Activated CD8-positive, alpha-beta memory T cell treated with anti-CD3 and anti-CD28 coated beads, Interleukin-2, amount 10 ng/mL, durations not matched to agents 7 days and 5 days (primary cell): ENCODE measurements at places on chromosomes 2 and 18. TPM values are rescaled to one million over a fixed set of nuclear protein-coding genes. Genes with fewer than 3 reads are reported as not detected.
A peak's percentile ranks its signal among the peaks of the same experiment; 100 is the strongest.

DNA sequence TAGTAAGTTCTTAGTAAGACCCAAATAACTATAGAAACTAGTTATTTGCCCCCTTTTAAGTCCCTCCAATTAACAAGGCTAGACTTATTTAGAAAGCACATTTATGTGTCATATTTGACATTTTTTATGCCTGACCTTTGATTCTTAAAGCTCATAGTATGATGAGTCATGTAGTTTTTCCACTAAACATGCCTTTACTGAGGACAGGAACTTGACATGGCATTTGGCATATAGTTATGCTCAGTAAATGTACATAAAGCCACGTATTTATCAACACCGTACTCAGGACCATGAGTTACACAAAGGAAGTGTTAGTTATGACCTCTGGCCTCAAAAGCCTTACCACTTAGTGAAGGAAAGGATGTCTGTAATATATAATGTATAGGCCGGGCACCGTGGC is 78.9 kb downstream of the GNAL start:
- DNase-seq: no peak
- H3K27me3 ChIP-seq: no peaks in the 10 kb centered on the region
- no peaks in the 10 kb centered on the region for H3K4me1 ChIP-seq
- H3K4me3 ChIP-seq: no peak overlapping the region
- no peak overlapping the region for H3K27ac ChIP-seq

GRCh38 chr2:165544897-165545296 is 75.4 kb downstream of the CSRNP3 start:
- H3K27ac ChIP-seq: no peak overlapping the region
- no peak for DNase-seq
- no peaks in the 10 kb centered on the region for H3K4me1 ChIP-seq
- no peaks in the 10 kb centered on the region for H3K36me3 ChIP-seq

DNA sequence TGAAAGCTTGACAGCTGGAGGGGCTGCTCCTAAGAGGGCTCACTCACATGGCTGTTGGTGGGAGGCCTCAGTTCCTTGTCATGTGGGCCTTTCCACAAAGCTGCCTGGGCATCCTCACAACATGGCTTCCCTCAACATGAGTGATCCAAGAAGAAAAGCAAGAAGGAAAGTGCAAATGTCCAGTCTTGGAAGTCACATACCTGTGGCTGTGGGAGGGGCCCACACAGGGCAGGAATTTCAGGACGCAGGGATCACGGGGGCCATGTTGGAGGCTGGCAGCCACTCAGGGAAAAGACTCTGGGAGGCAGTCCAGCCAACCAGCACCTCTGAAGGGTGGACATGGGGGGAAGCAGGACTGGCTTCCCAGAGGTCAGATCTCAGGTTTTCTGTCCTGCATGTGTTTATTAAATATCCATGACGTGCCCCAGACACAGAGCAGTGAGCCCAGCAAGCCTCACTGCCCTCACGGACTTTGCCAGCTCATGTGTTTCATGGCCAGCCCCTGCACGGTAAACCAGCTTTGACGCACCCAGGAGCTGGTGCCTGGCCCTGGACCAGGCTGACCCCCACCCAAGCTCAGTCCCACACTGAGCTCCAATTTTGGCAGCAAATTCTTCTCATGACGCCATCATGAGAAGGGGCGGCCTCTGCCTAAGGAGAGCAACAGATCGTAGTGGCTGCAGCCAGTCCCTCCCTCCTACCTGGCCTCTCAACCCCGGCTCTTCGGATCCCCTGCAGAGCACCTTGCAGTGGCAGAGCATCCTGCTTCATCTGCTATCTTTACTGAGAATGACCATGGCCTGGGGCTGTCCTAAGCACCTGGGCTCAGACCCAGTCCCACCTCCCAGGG is 34.7 kb upstream of the GPR17 start:
- H3K4me3 ChIP-seq: no peak overlapping the region
- no peaks in the 10 kb centered on the region for H3K36me3 ChIP-seq
- no peak overlapping the region for H3K27ac ChIP-seq
- peaks cover 38% of the 10 kb centered on the region for H3K27me3 ChIP-seq
- DNase-seq: no peak

The LHCGR gene
- not detected for total RNA-seq

DNA sequence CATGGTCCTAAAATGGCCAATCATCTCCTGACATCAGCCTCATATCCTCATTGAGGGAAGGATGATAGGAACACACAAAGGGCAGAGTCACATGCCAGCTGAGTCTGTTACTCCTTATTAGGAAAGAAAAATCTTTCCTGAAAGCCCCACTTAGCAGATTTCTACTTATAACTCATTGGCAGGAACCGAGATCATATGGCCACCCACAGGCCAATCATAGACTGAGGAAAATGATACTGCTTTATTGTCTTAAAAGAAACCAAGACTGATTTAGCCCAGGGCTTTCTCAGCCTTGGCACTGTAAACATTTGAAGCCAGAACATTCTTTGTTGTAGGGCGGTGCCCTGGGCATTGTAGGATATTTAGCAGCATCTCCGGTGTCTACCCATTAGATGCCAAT is 18.7 kb downstream of the GKN2 start:
- peaks cover 50% of the 10 kb centered on the region for H3K27me3 ChIP-seq
- H3K36me3 ChIP-seq: no peaks in the 10 kb centered on the region
- no peak overlapping the region for H3K4me3 ChIP-seq
- no peaks in the 10 kb centered on the region for H3K4me1 ChIP-seq

DNA sequence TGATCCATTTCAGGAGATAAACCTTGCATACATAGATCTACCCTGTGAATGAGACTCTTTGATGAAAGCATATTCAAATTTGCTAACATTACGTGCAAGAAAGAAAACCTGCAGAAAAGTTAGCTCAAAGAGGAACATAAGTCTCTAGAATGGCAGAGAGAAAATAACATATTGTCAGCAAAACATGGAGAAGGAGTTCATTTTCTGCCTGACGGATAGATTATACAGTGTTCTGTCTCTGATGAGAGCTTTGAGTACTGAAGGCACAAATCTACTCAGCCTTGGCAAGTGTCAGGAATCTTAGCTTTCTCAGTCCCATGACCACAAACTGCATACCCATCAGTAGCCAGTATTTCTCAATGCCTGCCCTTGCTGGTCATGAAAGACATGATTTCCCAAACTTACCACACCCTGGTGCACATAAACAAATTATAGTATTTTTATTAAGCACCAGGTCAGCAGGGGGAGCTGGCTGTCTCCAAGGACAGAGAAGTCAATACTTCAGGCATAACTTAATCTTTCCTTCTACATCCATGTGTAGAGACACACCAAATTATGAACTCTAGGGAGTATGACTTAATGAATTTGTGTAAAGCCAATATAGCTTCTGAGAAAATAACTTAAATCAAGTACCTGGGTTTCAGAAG is 401.2 kb upstream of the SOX11 start:
- H3K27me3 ChIP-seq: no peaks in the 10 kb centered on the region
- no peak overlapping the region for H3K27ac ChIP-seq
- no peaks in the 10 kb centered on the region for H3K4me1 ChIP-seq
- no peaks in the 10 kb centered on the region for H3K36me3 ChIP-seq

- peaks cover 28% of the 10 kb centered on the region for H3K27me3 ChIP-seq
- no peak for DNase-seq
- H3K4me1 ChIP-seq: no peaks in the 10 kb centered on the region
- no peak overlapping the region for H3K27ac ChIP-seq
- H3K36me3 ChIP-seq: no peaks in the 10 kb centered on the region
Observed at GRCh38 chr2:178163395-178163794, 30.9 kb upstream of the OSBPL6 start.

The AMER3 gene
- not detected for total RNA-seq

The ABCA12 gene
- total RNA-seq: not detected

DNA sequence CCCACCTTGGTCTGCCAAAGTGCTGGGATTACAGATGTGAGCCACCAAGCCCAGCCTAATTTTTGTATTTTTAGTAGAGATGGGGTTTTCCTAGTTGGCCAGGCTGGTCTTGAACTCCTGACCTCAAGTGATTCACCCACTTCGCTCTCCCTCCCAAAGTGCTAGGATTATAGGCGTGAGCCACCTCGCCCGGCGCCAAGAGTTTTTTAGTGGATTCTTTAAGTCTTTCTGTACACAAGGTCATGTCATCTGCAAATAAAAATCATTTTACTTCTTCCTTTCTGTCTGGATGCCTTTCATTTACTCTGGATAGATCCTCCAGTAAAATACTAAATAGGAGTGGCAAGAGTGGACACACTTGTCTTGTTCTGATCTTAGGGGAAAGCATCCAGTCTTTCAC is 61.7 kb downstream of the KCMF1 start:
- no peak overlapping the region for H3K4me3 ChIP-seq
- H3K27ac ChIP-seq: no peak overlapping the region
- H3K27me3 ChIP-seq: no peaks in the 10 kb centered on the region
- no peaks in the 10 kb centered on the region for H3K4me1 ChIP-seq
- DNase-seq: no peak

The COL6A3 gene
- total RNA-seq: 1.5 TPM

The KIF5C gene
- total RNA-seq: 18.3 TPM

DNA sequence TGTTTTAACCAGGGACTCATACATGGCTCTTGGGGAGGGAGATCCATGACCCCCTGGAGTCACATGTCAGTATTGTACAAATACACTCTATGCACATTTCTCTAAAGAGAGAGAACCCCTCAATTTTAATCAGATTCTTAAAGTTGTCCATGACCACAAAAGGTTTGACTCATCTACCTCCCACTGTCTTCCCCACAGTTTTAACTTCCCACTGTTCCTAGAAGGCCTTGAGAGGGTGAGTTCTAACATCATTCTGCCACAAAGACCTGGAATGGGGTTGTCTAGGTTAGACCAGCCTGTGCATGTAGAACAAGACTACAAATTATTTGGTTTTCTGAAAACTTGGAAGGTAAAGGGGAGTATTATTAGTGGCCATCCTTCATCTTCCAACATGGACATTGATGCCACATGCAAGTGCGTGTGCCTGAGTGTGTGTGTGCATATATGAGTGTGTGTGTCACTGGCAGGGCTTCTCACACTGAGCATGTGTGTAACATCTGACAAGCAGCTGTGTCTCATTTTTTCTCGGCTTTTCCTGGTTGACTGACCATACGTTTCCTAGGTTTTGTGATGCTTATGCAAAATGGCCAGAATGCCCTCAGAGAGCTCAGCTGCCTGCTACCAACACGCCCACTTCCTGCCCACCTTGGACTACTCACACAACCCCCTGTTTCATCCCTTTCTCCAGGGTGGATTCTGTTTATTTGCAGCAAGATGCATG is 94.6 kb upstream of the LGALSL start:
- no peak overlapping the region for H3K4me3 ChIP-seq
- H3K27ac ChIP-seq: no peak overlapping the region
- DNase-seq: no peak

DNA sequence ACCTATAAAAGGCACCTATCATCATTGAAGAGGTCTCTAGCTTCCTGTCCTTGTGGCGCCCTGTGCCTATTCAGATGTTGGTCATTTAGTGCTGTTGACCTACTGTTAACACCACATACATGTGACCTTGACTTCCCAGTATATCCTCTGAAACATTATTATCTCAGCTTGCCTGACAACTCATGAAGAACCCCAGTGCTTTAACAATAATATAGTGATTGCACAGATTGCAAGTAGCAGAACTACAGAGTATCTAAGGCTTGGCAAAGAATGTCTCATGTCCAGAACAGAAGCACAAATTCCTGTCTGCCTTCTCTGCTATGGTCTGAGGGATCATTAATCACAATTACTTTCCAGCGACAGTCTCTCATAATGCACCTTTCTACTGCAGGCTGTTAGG is 165.3 kb downstream of the LCLAT1 start:
- H3K4me3 ChIP-seq: no peak overlapping the region
- peaks cover 7% of the 10 kb centered on the region for H3K36me3 ChIP-seq
- H3K27me3 ChIP-seq: no peaks in the 10 kb centered on the region
- no peaks in the 10 kb centered on the region for H3K4me1 ChIP-seq

DNA sequence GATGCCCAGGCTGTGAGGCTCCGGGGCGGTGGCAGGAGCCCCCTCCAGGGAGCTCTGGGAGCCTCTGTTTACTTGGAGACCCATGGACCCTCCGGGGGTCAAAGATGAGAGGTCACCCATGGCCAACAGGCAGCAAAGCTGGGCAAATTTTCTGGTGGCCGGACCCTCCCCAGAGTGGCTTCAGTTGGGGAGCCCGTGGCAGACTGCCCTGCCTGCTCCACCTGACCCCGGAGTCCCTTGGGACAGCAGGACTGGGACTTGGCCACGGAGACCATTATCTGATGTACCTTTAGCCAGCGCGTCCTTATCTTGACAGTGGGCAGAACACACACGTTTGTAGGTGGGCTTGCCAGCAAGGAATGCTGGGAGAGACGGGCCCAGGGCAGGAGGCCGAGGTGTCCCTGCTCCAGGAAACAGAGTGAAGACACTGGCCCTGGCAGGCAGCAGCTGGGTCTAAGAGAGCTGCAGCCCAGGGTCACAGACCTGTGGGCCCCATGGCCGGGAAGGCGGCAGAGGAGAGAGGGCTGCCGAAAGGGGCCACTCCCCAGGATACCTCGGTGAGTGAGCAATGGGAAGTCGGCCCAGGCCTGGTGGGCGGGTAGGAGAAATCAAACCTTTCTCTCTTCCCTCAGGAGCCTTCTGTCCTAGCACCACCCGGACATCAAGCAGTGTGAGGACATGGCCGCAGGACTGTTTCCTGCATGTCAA is at the start of the genes ABCG5 and ABCG8:
Gene ABCG5 (minus strand): TSS at position 280 of the 708 bp plus-strand sequence. CDS start 160 bp downstream, at position 120.
Gene ABCG8 (plus strand): TSS at position 412 of the 708 bp plus-strand sequence. CDS start 83 bp downstream, at position 495.
- H3K36me3 ChIP-seq: no peaks in the 10 kb centered on the region
- no peak within 1 kb of the TSS for H3K27ac ChIP-seq
- no peak within 1 kb of the TSS for H3K4me3 ChIP-seq
- H3K4me1 ChIP-seq: no peaks in the 10 kb centered on the region
- DNase-seq: peak; percentile 26
- H3K27me3 ChIP-seq: peaks cover 19% of the 10 kb centered on the region

The ARHGAP25 gene
- total RNA-seq: 90.2 TPM

DNA sequence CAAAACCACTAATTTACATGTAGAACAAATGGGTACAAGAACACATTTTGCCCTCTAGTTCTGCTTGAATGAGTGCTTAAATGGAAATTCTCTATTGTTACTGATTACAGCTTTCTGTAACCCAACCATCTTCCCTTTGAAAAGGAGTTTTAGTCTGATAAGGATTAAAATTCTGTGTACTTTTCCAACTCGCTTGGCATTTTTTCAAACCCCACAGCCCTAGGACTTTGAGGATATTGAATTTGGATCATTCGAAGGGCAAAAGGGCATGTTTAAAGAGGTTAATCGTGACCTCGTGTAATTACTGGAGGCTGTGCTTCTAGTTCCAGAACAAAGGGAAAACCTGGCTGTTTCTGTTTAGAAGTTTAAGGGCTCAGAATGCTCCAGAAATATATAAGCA is 432.3 kb downstream of the PID1 start:
- no peaks in the 10 kb centered on the region for H3K27me3 ChIP-seq
- H3K4me3 ChIP-seq: no peak overlapping the region
- DNase-seq: no peak
- H3K36me3 ChIP-seq: no peaks in the 10 kb centered on the region

DNA sequence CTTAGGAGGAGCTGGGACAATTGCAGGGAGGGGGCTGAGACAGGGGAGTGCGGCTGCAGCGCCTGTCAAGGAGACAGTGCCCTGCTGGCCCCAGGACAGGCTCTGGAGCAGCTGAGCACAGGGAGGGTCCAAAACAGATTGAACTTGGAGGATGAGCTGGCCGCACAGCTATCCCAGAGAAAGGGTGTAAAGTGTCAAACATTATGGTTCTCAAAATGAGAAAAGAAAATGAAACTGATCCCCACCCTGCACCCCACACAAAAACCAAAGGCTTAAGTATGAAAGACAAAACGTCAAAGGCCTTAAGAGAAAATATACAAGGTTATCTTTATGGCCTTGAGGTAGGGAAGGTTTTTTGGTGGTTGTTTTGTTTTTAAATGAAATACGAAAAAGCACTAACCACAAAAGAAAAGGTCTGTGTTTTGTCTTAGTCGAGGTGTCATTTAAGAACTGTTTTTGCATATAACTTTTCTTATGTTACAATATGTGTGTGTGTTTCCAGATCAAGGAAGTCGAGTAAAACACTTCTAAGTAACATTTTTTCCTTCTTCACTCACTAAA is 111.8 kb downstream of the HDAC4 start:
- peak overlapping the region; percentile 100 for H3K27ac ChIP-seq
- peaks cover 5% of the 10 kb centered on the region for H3K27me3 ChIP-seq
- peak; percentile 79 for DNase-seq
- peaks cover 76% of the 10 kb centered on the region for H3K4me1 ChIP-seq
- H3K4me3 ChIP-seq: peak overlapping the region; percentile 73
- H3K36me3 ChIP-seq: peaks cover 13% of the 10 kb centered on the region

The TXNDC2 gene
- not detected for total RNA-seq
